ENCODE measurements at places on chromosomes 1 and 21.

DNA sequence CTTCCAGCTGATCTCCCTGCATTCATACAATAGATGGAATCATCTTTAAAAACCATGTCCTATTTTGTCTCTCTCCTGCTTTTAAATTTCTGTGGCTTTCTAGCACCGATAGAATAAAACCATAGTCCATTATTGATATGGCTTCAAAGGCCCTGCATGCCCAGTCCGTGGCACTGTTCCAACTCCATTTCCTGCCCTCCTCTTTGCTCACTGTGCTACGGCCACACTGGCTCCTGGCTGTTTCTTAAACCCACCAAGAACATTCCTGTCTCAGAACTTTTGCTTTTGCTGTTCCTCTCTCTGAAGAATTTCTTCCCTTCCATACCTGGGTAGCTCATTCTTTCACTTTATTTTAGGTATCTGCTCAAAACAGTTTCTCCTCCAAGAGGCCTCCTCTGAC lies 7.2 kb downstream of the SLAMF1 start:
- no peak for DNase-seq

GRCh38 chr1:186225096-186225495 lies 150.0 kb downstream of the TPR start:
- no peak for DNase-seq

DNA sequence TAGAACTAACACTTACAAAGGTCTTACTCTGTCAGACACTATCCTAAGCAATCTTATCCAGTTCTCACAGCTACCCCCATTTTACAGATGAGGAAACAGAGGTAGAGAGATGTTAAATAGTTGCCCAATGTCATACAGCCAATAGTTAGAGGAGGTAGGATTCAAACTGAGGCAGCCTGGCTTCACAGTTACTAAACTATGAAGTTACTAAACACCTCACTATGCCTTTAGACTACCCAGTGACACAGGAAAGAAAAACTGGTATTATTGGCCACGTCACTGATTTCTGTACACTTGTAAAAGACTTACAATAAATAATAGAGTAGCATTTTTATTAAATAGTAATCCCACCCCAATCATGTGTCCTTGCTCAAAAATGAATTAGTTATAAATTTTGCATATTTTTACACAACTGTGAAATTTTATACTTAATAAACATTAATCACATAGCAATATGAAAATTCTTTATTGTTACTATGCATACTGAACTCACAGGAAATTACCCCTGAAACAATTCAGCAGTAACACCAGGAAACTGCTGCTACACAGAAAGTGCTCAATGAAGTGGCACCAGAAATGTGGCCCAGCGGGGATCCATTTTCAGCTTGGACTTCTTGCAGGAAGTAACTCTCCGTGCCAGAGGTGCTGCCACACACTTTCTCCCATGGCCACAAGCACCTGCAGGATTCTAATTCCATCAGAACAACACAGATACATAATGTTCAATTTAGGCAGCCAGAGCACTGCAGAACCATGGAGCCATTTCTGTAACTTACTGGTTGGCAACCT lies 69.4 kb downstream of the VAV3 start:
- no peak for DNase-seq

DNA sequence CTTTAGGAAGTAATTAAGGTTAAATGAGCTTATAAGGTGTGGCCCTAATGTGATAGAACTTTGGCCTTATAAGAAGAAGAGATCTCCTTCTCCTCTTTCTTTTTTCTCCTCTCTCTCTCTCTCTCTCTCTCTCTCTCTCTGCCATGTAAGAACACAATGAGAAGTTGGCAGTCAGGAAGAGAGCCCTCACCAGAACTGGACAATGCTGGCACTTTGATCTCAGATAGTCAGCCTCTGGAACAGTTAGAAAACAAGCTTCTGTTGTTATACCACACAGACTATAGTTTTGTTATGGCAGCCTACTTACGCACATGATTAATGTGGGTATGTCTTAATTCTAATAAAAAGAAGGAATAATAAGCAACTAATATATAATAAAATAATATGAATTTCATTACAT lies 444.2 kb upstream of the LRRC7 start:
- no peak for DNase-seq

DNA sequence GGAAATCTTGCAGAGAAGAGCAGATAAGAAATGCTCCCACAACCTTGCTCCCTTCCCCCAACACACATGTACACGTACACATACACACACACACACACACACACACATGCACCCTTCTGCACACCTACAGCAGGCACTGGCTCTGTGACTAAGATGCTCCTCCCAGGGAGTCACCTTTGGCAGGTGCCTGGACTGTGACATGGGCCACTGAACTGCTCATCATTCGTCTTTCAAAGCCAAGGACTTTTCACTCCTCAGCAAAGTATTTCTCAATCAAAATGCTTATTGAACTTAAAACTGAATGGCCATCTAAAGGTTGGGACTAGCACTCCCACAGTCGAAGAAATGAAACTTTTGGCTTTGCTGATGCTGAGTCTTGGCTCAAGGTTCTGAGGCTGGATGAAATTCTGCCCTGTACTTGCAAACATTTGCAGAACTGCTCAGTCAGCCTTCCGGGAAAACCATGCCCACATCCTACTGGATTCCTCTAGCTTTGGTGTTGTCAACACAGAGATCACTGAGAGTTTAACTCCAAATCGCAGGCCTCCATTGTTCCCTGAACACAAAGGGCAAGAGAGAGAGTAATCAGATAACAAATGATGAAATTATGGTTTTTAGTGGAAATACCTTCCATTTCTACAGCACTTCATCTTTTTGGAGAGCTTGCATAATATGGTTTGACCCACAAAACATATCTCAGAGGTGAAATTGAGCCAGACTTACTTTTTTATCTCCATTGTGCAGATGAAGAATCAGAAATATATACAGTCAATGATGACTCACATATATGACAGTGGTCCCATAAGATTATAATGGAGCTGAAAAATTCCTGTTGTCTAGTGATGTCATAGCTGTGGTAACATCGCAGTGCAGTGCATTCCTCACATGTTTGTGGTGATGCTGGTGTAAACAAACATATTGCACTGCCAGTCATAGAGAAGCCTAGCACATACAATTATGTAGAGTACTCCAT lies 72.4 kb upstream of the BCAR3 start:
- DNase-seq: peak; percentile 77

DNA sequence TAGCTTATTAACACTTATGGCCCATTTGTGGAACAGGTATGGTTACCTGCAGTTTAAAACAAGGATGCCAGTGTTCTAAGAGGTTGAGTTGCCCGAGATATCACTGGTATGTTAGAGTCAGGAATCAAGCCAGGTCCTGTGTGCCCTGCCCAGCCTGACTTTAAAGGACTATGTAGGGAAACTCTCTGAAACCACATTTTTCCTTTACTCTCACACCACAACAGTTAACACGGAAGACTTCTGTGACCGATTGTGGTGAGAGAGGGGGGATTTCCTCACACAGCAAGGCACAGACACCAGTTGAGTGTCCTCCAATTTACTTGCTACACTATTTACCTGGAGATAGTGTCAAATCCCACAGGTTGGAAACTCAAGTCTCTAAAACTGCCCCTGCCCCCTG lies 47.8 kb downstream of the UCK2 start:
- no peak for DNase-seq

- no peak for DNase-seq
These were observed 1.9 kb downstream of the SLC6A9 start for GRCh38 chr1:44029260-44029910.

- DNase-seq: no peak
These were observed 21.7 kb upstream of the PEX10 start for GRCh38 chr1:2433936-2434655.

- DNase-seq: no peak
These were observed 107.5 kb downstream of the MRPS6 start for GRCh38 chr21:34180826-34181359.

DNA sequence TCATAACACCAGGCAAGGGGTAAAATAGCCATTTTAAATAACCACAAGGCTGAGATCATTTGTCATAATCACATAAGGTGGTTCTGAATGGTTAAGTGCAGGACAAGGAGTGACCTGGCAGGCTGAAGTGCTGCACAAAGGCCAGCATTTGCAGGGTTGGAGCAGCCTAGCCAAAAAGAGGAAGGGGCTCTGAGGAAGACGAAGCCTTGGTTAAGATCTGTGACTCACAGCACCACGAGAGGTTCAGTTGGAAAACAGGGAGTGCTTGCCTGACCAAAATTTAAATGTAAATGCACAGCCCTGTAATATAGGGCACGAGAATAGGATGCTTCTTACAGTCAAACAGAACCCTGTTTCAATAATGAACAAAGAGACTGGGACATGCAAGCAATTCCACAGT lies 12.1 kb downstream of the ATP5PF start:
- no peak for DNase-seq

DNA sequence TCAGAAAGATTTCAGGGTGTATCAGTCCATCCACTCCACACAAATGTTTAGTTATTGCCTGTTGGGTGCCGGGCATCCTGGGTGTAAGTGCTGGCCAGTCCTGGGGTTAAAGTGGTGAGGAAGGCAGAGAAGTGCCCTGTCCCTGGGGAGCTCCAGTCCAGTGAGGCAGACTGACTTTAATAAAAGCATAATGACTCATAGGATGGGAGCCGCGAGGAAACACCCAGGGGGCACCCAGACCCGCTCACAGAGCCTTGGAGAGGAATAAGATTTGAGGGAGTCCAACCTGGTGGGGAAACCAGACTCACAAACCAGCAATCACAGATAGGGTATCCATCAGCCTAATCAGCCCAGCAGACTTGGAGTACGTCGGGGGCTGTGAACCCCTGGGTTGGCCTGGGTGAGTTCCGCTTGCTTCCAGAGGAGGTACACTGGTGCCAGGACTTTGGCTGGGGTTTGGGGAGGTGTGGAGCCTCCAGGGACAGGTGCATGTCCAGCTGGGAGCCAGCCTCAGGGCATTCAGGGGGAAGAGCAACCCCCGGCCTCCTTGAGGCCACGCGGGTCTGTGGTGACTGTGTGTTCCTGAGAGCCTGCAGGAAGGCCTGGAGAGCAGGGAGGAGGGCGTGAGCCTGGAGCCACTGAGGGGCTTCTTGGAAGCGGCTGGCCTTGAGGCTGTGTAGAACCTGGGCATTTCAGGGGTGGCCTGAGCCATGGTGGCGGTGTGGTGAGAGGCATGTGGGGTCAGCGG lies 3.7 kb downstream of the PEAR1 start:
- DNase-seq: peak; percentile 52

- DNase-seq: peak; percentile 92
These were observed 7.3 kb downstream of the UQCRHL start for GRCh38 chr1:15799928-15800835.

- no peak for DNase-seq
These were observed 126.7 kb upstream of the POU3F1 start for GRCh38 chr1:38173157-38173831.

DNA sequence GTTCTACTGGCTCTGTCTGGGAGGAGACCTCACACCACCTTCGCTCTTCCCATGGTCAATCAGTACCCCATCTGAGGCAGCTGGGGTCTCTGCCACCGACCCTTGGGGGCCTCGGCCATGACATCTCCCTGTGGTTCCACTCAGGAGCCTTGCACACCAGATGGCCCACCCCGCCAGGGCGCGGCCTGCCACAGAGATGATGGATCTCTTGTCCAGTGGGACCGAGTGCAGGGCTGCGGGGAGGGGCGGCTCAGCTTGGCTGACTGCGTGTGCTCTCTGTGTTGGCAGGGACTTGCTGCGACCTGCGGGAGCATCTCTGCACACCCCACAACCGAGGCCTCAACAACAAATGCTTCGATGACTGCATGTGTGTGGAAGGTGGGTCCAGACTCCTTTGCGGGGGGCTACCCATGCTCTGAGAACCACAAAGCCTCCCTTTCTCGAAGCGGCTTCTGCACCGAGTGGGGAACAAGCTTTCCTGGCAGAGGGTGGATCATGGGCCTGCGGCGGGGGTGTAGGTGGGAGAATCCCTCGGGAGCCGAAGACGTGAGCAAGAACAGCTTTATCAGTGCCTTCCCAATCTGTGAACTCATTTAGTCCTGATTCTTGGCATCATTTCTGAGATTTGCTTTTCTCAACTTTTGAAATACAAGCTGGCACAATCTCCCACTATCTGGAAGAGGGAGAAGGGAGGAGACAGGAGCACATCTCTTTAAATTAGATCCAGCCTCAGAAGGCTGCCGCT lies 20.9 kb upstream of the AGTRAP start:
- DNase-seq: no peak
